ENCODE measurements at places on chromosomes 7 and 10.

DNA sequence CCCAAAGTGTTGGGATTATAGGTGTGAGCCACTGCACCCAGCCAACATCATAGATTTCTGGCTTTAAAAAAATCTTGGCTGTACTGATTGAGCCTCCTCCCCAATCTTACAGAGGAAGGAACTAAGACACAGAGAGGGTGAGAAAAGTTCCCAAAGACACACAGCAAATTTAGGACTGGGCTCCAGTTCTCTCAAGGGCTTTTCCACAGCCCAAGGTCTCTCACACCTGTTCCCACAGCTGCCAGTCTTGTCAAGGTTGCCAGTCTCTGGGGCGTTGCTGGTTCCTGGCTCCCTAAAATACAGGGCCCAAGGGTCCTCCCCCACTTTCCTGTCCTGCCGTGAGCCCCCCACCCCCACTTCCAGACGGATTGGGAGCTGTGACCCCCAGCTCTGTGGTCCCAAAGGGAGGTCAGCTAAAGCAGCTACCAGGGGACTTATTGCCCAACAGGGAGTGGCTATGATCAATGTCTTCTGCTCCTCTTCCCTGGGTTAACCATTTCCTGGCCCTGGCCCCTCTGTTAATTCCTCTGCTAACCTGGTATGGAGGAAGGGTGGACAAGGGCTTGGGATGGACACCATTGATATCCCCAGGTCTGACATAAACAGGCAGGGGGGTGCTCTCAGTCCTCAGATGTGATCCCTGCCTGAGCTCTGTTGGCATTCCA, 3.1 kb upstream of the ZAN start:
- DNase-seq: no peak

- no peak for DNase-seq
These were observed 20.3 kb upstream of the TIAL1 start for GRCh38 chr10:119616882-119617570.

GRCh38 chr10:56836659-56837058, 475.6 kb upstream of the ZWINT start:
- DNase-seq: no peak

DNA sequence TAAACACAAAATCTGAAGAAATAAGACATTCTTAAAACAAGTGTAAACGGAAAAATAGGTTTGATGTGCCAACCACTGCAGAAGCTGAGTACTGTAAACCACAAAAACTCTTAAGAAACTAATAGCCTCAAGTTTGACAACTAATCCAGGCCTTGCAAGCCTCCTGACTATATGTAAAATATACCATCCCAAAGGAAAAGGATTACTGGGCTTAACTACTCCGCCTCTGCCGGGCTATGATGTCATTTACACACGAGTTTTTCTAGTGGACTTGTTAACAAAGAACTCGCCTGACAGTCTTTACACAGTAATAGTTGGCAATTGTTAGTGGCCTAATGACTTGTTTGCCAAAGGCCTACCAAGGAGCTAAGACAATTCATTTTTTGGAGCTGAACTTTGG, 2.1 kb downstream of the KIF5B start:
- no peak for DNase-seq

GRCh38 chr7:77454802-77455201, 38.7 kb upstream of the GSAP start:
- DNase-seq: no peak

- no peak for DNase-seq
These were observed 48.4 kb downstream of the TMEM26 start for GRCh38 chr10:61404751-61405150.

GRCh38 chr10:30562787-30563186, 66.8 kb downstream of the LYZL2 start:
- no peak for DNase-seq

DNA sequence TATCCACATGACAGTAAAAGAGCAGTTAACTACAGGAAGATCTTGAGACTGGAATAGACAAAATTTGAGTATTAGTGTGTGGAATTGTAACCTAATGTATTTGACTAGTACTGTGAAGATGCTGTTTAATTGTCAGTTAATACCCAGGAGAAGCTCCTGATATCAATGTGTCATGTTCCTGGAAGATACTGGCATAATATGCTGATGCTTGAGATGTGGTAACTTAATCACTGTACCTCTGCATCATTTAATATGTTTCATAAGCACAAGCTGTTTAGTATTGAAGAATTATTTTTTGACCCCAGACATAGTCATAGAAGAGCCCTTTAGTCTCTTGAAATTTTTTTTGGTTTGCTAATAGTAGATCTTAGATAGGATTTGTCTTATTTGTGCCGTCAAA, 15.4 kb downstream of the CCSER2 start:
- no peak for DNase-seq

DNA sequence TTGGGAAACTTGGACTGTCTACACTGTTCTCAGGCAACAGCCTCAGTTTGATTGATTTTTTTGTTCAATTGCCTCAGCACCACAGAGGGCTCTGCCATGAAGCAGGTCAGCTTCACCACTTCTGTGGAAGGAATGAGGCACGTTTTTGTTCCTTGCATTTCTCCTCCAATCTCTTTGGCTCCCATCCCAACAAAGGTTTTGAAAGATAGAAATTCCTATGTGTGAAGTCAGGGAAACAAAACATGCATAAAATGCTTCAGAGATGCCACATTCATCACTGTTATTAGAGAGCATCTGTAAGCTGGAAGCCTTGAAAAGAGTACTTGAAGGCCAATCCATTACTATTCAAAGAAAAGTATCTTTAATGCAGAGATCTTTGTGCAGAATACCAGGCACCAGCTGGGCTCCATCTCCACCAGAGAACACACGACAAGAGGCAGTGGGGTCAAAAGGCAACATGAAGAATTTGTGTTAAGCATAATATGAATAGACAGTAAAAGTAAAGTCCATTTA, 249.1 kb upstream of the LYZL1 start:
- no peak for DNase-seq

DNA sequence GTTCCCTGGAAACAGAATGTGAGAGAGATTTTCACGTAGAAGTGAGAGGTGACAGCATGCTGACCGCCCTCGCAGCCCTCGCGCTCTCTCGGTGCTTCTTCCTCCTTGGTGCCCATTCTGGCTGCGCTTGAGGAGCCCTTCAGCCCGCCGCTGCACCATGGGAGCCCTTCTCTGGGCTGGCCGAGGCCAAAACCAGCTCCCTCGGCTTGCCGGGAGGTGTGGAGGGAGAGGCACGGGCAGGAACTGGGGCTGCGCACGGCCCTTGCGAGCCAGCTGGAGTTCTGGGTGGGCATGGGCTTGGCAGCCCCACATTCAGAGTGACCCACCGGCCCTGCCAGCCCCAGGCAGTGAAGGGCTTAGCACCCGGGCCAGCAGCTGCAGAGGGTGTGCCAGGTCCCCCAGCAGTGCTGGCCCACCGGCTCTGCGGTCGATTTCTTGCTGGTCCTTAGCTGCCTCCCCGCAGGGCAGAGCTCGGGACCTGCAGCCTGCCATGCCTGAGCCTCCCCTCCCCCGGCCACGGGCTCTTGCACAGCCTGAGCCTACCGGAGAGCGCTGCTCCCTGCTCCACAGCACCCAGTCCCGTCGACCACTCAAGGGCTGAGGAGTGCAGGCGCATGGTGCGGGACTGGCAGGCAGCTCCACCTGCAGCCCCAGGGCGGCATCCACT, 888.7 kb upstream of the ZWINT start:
- no peak for DNase-seq

GRCh38 chr10:53786236-53786900, 1013.8 kb upstream of the MBL2 start:
- DNase-seq: no peak

DNA sequence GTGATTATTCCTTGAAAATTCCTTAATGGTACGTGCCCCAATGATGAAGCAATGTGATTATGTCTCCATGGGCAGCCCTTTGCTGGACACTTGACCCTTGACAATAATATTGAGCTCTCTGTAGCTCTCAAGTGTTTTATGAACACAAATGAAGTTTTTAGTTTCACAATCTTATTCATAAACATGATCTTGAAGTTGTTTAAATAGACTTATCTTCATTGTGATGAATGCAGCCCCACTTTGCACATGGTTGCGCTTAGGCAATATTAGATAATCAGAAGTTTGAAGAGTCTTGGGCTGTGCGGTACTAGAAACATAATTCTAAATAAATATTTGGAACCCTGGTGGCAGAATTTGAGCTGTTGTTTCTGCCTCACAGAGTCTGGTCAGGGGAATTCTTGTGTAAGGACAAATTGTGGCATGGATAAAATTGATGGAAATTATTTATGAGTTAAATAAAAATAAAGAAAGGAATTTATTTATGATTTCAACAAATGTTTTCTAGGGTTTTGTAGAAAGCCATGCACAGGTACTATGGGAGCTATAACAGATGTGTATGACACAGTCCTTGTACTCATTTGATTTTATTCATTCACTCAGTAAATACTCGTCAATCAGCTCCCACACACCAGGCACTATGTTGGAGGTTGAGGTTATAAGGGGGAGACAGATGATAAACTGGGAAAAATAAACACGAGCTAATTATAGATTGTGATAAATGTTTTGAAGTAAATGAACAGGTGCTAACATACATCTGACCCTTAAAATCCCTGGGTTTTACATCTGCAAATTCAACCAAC, 217.9 kb downstream of the GALNT17 start:
- DNase-seq: no peak

DNA sequence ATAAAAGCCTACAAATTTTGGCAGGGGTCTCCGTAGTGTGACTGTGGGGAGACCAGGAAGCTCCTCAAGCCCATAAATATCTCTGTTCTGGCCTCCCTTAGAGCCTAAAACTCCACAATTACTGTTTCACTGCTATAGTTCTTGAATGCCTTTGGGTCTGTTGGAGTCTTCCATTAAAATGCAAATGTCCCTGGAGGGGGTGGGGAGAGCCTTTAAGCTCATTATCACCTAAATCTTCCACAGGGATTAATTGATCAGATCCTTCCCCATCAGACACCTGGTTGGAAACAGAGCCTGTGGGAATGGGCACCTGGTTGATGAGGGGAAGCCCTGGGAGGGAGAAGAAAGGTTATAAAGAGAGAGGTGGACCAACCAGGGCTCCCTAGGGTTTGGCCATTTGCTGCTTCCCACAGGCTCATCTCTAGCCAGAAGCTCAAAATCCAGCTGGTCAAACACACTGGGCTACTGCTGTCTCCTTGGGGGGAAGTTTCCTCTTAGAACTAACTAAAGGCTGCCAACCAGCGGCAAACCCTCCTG, 718.2 kb downstream of the LRMDA start:
- no peak for DNase-seq

- DNase-seq: no peak
These were observed 234.2 kb downstream of the CDK14 start for GRCh38 chr7:90830308-90830707.

GRCh38 chr7:80449836-80450235, 62.0 kb downstream of the GNAT3 start:
- DNase-seq: no peak

DNA sequence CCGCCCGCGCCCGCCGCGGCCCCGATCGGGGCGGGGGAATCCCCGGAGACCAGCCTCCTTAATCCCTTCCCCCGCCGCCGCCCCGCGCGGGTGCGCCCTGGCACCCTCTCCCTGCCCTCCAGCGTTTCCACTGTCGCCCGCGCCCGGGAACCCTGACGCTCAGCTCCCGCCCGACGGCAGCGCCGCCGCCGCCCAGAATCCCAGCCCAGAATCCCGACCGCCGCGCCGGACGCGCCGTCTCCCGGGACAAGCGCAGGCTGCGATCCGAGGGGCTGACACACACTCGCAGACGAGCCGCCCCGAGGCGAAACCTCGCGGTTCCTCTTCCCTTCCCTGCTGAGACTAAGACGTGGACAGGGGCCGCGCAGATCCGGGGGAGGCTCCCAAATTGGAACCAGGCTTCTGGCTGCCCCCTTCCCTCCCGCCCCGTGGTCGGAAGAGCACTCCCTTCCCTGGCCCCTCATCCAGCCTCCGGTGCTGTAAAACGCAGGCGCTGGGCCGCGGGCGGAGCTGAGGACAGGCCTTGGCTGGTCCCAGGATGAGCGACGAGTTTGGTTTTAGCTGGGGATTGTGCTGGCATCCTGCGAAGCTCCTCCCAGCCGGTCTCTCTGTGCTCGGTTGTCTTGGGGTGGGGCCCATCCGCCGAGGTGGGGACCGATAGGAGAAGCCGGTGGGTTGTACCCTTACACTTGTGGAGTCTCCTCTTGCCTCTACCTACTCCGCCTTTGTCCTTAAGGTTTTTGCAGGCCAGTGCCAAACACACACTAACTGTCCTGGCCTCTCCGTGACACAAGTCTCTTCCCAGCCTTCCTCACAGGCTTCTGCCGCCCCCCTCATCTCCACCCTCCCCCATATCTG, 1.1 kb downstream of the MARVELD1 start:
- peak; percentile 12 for DNase-seq

DNA sequence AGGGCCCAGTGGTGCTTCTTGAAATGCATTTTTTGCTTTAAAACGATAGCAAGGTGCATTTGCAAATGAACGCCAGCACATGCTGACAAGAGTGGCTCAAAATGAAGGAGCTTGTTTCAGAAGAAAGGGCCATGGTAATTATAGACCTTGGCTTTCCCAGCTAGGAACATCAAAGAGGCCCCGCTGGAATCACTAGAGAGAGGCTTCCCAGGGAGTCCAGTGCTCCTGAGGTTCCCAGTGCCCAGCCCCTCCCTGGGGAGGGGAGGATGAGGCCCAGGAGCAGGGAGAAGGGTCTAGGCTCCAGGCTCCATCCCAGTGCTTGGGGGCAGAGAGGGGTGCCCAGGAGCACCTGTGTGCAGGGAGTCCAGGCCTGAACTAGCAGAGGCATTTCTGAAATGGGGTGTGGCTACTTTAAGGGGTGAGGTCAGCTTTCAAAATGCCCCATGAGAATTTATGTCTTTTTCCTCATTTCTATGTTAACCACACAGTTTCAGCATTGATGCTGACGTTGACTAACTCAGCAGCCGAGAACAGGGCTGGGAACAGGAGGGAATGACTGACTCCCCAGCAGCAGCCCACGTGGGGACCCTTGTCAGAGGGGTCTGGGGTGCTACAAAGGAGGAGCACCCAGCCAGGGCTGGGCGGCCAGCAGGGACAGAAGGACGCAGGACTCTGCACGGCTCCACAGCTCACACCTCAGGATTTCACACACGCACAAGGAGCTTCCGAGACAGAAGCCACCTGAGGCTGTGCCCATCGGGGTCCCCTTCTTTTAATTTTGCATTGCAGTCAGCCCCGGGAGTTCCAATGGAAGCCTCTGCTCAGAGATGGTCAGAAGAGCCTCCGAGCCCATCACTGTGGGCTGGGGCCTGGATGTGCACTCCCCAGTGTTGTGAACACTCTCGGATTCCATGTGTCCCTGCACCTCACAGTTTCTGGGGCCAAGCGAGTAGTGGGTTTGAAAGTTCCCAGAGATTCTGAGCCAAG, 570.2 kb downstream of the PTPRN2 start:
- no peak for DNase-seq

- no peak for DNase-seq
These were observed 35.8 kb upstream of the DNAAF5 start for GRCh38 chr7:690478-691360.

- DNase-seq: no peak
These were observed 75.9 kb upstream of the CABCOCO1 start for GRCh38 chr10:61586829-61587228.

Measured in activated naive CD4-positive, alpha-beta T cell treated with anti-CD3 and anti-CD28 coated beads, Interleukin-2, amount 50 U/mL, for 72 hours (primary cell).